ENCODE measurements at places on chromosomes 1 and 21.

DNA sequence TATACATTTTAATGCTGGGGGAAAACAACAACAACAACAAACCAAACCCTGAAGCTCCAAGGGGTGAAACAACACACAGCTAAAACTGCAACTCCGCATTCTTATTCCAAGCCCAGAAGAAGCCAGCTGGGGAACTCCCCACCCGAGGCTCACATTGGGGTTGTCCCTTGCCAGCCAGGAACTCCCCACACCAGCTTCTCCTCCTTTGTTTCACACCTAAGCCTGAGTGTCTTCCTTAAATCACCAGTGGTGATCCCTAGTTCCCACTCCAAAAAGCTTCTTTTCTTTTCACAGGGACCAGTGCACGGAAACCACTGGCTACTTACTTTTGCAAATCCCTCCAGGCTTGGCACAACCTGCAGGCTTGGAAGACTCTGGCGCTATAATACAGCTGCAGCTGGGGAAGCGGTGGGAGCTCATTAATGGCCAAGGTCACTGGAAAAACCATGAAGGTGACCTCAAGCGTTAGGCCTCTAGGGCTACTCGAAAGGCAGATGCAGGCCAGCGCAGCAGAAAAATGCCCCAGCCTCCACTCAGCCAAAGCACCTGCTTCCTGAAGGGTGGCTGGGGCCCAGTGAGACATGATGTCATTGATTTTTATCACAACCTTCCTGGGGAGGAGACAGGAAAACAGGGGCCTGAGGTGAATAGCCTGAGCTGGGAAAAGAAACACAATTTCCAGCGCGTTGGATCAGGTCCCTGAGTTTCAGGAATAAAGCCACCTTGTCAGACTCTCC is 40.1 kb downstream of the TLR5 start:
- peak; percentile 42 for DNase-seq

DNA sequence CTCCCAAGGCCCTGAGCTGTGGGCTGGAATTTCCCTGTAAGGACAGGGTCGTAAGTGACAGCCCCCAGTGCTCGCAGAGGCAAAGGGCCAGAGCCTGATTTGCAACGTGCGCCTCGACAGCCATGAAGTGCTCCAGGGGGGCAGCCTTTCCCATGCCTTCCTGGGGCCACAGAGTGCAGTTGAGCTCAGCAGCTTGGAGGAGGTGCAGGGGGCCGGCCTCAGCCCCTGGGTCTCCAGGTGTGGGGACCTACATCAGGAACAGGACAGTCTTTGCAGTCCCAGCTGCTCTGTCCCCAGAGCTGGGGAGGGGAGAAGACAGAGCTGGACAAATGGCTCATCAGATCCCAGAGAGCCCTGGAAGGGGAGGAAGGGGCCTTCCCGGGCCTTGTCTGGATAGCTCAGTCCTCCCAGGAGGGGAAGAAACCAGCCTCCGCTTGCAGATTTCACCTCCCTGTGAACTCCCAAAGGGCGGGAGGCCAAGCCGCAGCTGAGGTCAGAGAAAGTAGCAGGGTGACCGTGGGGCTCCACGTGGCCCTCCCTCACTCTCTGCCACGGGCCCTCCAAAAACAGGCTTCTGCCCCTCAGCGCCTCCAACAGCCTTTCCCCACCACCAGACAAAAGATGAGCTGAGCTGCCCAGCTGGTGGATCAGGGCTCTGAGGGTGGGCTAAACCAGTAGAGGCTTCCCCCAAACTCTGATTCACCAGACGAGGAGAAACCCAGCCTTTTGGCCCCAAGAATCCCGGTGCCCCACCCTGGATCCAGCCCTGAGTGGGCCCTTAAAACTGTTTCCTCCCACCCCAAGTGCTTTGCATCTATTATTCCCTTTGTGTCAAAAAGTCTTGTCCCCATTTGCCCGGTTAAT is 76.5 kb downstream of the DHRS3 start:
- peak; percentile 71 for DNase-seq

DNA sequence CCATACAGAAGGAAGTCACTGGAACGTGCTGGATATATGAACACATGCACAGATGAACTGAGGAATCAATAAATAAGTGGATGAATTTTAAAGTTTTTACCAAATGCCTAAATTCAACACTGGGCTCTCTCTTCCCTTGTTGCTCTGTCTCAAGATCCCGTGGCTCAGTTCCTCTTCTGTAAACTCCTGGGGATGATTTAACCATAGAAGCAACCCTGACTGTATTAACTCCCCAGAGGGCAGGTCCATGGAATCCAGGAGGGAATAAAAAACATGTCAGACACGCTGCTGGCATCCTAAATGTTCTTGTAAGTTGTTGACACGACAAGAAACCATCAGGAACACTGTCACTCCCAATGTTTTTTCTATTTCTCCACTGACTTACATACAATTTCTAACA is 45.3 kb upstream of the GPR157 start:
- DNase-seq: no peak

- DNase-seq: no peak
These were observed 201.2 kb downstream of the TOMM20 start for GRCh38 chr1:234927312-234927970.

GRCh38 chr1:18134324-18135046 is 26.9 kb downstream of the IGSF21 start:
- no peak for DNase-seq

DNA sequence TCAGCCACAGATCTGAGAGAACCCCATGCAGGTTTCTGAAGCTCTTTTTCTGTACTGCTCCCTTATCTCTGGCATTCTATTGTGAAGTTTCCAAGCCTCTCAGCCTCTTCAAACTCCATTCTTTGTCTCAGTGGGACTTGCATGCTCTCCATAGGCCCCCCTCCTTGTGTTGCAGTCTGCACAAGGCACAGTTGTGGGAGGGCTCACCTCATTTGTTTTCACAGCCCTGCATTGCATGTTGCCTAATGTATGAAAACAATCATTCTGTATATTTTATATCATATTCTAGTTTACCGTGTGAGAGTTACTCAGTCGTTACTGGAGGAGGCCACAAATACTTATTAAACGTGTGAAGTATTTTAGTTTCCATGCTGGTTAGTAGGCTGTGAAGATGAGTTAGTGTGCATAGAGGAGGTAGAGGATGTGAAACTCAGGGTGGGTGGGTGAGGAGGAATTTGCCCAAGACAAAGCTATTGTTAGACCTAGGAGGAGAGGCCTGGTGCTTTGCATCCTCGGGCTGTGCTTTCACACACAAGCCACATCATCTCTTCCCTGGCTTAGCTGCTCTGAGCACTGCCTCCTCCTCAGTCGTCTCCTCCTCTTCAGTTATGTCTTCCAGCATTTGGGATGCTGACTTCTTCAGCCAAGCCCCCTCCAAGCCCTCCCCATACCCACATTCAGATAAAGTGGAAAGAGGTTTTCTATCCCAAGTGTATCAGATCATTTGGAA is 7.8 kb upstream of the CHI3L2 start:
- DNase-seq: no peak

DNA sequence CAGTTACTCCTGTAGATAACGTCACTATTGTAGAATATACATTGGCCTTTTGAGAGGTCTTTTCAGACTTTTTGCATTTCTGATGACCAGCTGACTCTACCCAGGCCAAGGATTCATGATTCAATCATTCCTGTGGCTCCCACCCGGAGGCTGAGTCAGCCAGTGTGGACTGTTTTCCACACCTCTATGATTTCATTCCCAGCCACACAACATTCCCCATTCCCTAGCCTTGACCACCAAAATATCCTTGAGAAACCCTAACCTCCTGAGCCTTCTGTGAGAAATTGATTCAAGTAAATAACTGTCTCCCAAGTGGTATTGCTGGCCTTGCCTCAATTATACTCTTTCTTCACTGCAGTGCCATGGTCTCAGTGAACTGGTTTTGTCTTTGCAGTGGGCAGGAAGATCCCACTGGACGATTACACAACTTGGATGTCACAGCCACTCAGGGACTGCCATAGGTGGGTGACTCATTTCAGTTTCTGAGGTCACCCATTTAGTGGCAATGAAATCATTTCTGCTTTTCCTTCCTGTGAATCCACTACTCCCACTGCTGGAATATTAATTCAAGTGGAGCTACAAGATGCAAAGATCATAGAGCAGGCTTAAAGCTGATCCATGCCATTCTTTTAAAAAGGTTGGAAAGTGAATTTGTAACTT is 518.6 kb upstream of the ZP4 start:
- no peak for DNase-seq

DNA sequence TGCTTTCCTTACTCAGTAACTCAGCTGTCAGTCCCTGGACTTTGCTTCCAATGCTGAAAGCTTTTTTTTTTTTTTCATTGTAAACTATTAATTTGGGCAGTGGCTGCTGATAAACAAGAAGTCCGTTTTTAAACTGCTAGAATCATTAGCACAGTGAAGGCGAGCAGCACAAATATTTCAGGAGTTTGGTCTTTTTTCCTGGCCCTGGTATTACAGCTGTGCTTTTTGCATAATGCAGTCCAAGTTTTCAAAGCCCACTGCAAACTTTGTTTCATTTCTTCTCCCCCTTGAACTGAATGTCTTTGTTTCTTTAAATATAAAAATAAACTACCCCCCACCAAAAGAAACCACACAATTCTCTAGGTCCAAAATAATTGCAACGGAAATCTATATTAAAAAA is 6.6 kb downstream of the GLIS1 start:
- no peak for DNase-seq

- no peak for DNase-seq
These were observed 32.6 kb upstream of the FMO2 start for GRCh38 chr1:171152549-171152948.

- no peak for DNase-seq
These were observed 27.1 kb upstream of the RERE start for GRCh38 chr1:8844501-8845006.

DNA sequence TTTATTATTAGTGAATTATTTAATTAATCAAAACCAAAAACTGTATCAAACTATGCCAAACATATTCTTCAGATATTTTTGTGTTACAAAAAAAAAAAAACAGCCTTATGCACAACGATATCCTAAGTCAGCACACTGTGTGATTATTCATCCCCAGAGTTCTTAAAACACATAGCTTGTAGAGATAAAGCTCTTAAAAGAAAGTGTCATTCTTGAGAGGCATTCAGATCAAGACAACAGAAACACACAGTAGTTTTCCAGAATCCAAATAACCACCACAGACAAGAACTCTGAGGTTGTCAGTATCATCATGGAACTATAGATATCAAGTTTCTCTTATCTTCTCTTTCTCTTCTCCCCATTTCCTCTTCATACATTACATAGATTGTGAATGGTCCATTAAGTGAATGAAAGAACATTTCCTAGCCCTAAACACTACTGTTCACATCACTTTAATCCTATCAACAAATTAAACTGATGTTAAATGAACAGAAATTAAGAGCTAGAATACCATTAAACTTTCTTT is 13.5 kb downstream of the ZZZ3 start:
- no peak for DNase-seq

DNA sequence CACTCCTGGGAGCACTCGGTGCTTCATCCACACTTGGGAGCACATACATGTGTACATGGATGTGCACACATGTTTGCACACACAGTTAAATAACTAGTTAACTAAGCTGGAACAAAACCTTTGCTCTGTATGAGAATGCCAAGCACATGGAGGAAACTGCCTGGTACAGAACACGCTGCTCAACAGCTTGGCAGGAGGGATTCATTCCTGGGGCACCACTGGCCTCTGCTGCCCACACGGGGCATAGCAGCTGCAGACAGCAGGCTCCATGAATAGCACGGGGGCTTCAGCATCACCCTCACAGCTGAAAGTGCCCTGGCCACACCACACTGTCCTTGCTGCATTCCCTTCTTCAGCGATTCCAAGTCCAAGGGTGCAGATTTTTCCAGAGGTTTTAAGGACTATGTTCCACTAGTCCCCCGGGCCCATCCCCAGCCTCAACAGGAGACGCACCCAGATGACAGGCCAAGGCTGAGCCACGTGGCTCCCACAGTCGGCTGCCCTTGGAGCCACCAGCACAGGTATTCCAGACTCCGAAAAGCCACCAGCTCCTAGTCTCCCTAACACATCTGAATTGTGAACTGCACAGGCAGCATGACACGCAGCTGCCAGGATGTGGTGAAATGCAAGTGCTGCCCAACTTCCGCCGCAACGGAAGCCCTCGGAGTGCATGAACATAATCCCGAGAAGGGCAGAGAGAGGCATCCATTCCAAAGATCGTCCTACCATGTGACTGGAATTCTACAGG is 16.9 kb downstream of the NPHP4 start:
- DNase-seq: peak; percentile 63

DNA sequence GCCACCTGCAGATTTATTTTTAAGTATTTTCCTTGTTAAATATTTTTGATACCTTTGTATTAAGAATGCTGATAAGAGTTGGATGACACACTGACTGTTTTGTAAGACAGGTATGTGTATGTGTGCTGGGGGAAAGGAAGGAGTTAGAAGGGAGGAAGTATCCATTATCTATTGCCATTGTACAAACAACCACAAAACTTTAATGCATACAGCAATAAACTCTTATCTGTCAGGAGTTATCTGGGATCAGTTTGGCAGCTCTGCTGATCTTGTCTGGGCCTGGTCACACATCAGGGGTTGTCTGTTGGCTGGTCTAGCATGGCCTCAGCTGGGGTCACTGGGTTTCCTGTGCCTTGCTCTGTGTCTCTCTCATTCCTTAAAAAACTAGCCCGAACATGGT is 423.9 kb upstream of the USP24 start:
- DNase-seq: no peak

GRCh38 chr1:184164536-184164935 is 113.0 kb downstream of the TSEN15 start:
- DNase-seq: no peak

DNA sequence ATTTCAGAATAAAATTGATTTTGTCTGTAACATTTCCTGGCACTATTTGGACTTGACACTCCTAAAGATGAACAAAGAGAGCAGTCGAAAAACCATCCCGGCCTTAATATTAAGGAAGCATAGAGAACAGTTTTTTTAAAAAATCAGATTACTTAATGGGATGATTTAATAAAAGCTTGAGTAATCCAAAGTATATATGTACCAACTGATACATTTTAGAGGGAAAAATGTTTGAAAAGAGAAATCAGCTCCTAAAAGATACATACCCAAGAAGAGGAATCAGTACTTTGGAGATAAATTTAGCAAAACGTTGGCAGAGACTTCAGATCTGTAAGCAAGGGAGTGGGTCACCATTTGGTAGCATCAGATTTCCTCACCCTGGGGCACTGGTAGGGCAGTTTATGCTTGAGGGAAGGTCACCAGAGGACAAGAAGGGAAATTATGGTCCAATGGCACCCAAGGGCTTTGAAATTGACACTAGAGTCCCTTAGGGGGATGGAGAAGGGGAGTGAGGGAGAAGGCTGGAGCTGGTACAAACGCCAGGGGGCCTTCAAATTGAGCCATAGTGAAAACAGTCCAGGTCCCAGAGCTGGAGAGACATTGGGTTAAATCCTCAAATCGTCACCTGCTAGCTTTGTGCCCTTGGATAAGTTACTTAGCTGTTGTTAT is 5.9 kb downstream of the SLAMF7 start:
- no peak for DNase-seq

- no peak for DNase-seq
These were observed 7.7 kb upstream of the PSMD4 start for GRCh38 chr1:151246786-151247185.

DNA sequence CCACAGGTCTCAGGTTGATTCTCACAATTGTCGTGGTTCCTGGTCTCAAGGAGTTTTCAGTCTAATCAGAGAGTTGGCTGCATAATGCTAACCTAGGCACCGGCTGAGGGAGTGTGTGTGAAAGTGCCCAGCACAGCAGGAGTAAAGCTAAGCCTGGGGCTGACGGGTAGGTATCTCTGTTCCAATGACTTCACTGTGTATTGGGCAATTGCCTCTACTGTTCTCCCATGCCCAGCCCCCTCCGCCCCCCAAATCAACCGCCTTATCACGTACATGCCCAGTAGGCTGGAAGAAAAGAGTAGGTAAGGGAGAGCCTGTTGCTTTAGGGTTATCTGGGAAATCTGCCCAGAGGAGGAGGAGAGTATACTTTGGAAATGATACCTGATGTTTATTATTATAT is 54.7 kb downstream of the MRPS6 start:
- DNase-seq: no peak

GRCh38 chr1:3027611-3028371 is 6.5 kb downstream of the ACTRT2 start:
- DNase-seq: no peak
